ENCODE measurements at places on chromosomes 7 and 10.

DNA sequence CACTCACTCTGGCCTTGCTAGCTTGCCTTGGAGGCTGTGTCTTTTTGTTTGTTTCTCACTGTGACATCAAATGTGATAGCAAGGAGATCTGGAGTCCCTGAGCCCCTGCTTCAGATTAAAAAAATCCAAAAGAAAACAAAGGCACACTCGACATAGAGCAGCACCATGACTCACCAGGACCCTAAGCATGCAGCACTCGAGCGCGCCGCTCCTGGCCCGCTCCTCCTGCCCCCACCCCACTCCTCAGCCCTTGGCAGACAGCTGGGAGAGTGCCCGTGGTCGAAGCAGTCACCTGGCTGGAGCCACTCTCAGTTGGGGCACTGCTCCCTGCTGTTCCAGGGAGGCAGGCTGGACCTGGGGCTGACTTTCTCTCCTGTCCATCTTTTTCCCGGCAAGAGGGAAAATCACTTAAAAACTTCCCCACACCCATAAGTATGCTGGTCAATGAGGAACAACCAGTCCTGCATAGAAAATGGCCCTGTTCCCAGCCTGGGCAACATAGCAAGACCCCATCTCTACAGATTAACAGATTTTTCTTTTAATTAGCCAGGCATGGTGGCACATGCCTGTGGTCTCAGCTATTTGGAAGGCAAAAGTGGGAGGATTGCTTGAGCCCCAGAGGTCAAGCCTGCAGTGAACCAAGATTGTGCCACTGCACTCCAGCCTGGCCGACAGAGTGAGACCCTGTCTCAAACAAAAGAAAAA is 128.4 kb downstream of the PAXIP1 start:
- no peak for DNase-seq
- no peaks in the 10 kb centered on the region for H3K36me3 ChIP-seq
- no peak overlapping the region for H3K27ac ChIP-seq
- H3K27me3 ChIP-seq, result no peaks in the 10 kb centered on the region

DNA sequence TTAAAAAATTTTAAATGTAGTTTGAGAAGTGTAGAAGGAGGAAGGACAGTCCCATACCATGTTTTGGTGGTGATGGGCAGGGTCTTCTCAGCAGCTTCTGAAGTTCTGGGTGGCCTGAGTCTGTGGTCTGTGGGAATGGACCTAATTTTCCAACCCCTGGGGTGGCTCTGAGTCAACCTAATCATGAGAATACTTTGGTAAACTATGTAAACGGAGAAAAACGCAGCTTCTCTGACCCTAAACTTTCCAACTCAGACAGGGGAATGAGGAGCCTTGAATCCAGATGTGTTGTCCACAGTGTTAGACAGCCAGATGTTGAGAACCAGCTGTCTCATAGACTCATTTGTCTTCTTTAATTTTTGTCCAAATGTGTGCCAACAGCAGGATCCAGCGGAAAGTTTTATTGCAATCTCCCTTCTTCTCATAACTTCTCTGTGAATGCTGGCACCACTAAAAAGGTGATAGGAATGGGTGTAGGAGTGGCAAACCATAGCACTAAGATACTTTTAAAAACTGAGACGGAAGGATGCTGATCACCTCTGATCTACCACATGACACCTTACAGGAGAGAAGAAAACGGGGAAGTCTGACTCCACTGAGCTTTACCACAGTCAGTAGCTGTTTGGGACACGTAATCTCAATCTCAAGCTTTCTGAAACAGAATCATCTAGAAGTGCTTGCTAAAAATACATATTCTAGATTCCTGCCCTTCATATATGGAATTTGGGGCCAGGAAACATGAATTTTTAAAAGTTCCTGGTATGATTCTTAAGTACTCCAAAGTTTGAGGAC is 90.5 kb upstream of the PHYHIPL start:
- no peak overlapping the region for H3K4me3 ChIP-seq
- H3K4me1 ChIP-seq, result peaks cover 10% of the 10 kb centered on the region
- H3K27ac ChIP-seq, result no peak overlapping the region

GRCh38 chr7:11313801-11314200 is 340.1 kb downstream of the PHF14 start:
- H3K4me1 ChIP-seq, result no peaks in the 10 kb centered on the region
- no peaks in the 10 kb centered on the region for H3K36me3 ChIP-seq
- H3K27ac ChIP-seq, result no peak overlapping the region
- no peaks in the 10 kb centered on the region for H3K27me3 ChIP-seq
- no peak overlapping the region for H3K4me3 ChIP-seq

DNA sequence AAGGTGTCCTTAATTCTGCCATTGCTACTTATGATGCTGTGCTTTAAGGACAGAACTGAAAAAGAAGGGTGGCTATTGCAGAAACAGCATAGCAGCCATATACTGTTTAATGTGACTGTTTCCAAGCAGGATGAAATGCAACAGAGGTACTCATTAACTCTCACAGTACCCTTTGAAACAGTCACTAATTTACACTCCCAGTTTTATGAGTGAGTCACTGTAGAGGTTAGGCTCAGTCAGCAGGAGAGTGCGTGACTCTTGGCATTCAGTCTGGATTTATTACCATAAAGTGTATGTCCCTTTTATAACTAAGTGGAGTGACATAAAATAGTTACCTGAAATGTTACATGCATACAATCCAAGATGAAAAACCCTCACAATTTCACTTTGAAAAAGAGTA is 27.7 kb downstream of the ALDH18A1 start:
- no peak overlapping the region for H3K4me3 ChIP-seq
- H3K4me1 ChIP-seq, result no peaks in the 10 kb centered on the region

DNA sequence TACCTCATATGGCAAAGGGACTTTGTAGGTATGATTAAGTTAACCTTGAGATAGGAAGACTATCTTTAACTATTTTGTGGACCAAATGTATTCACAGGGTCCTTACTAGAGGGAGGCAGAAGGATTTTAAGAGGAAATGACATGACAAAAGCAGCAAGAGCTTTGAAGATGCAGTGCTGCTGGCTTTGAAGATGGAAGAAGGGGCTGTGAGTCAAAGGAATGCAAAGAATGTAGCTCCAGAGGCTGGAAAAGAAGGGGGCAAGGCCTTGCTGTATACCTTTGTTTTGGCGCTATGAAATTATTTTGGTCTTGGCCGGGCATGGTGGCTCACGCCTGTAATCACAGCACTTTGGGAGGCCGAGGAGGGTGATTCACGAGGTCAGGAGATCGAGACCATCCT is 3.2 kb upstream of the NRBF2 start:
- no peak overlapping the region for H3K27ac ChIP-seq
- H3K27me3 ChIP-seq, result no peaks in the 10 kb centered on the region
- no peaks in the 10 kb centered on the region for H3K36me3 ChIP-seq
- DNase-seq, result no peak

GRCh38 chr10:60827791-60828488 is 49.7 kb downstream of the CDK1 start:
- no peak overlapping the region for H3K4me3 ChIP-seq
- no peak overlapping the region for H3K27ac ChIP-seq
- no peaks in the 10 kb centered on the region for H3K36me3 ChIP-seq
- H3K4me1 ChIP-seq, result no peaks in the 10 kb centered on the region
- no peak for DNase-seq
- H3K27me3 ChIP-seq, result no peaks in the 10 kb centered on the region

DNA sequence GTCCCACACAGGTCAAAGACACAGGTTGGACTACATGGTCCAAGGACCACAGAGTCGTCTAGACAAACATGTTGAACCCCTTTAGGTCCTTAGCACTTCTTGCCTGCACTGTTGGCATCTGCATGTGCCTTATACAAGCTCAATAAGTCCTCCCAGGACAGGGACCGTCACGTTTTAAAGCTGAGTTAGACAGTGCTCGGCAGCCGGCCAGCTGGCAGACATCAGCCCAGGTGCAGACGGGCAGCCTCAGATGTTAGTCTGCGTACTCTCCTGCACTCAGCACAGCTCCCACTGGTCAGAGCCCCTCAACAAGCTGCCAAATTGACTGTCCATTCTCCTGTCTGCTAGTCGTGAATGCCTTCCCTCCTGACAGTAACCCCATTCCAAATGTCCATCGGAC is 34.9 kb downstream of the PARP12 start:
- H3K36me3 ChIP-seq, result peaks cover 37% of the 10 kb centered on the region
- no peak for DNase-seq
- H3K27me3 ChIP-seq, result no peaks in the 10 kb centered on the region

All from vagina (tissue), 2 donors.